MM.1S (cell line): ENCODE measurements at places on chromosomes 12 and 14.

DNA sequence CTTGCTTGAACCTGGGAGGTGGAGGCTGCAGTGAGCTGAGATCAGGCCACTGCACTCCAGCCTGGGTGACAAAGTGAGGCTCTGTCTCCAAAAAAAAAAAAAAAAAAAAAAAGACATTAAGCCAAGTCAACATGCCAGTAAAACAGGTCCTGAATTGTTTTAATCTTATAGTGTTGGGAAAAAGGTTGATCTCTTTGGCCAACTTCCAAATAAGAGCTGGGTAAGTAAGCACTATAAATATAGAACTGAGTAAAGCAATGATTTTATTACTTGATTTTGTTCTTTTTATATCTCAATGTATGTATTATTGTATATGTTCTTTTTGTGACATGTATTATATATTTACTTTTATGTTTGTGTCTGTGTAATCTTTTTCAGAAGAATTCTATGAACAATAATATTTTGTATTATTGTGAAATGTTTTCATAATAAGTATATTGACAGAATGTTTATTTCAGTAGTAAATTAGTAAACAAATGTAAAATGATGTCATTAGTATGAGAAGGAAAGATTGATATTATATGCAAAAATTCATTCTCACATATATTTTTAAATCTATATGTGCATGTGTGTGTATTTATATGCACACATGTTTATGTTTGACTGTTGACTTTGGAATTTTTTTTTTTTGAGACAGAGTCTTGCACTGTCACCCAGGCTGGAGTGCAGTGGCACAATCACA is 9.6 kb upstream of the AKAP6 start:
- DNase-seq, result no peak

- peak; percentile 33 for DNase-seq
These were observed 169.0 kb downstream of the PRIMA1 start for GRCh38 chr14:93619176-93619793.

DNA sequence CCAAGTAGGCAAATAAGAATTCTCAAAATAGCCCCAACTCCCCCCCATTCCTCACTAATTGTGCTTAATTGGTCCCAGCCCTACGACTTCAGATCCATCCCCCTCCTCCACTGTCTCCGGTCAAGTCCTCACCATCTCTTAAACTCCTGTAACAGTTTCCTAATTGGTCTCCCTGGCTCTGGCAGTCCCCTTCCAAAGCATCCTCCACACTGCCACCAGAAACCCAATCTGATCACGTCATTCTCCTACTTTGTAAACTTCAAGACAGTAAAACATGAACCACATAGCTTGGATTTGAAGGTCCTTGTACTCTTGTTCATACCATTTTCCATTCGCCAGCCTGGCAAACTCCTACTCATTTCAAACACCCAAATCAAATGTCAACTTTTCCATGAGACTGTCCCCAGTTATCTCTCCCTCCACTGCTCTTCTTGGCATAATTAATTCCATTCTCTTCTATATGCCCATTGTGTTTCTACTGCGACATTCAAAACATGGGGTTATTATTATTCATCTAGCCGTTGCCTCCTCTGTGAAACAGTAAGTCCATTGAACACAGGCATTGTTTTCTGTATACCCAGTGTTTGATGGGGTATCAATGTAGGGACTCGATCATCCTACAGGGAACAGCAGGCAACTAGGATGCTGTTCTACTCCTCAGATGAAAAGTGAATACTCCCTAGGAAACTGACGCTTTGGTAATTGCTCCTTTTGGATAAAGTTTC is 104.6 kb downstream of the EGLN3 start:
- no peak for DNase-seq

GRCh38 chr12:104680070-104680469 is 223.3 kb downstream of the CHST11 start:
- no peak for DNase-seq

GRCh38 chr12:92786045-92786444 is 83.3 kb downstream of the PLEKHG7 start:
- no peak for DNase-seq

DNA sequence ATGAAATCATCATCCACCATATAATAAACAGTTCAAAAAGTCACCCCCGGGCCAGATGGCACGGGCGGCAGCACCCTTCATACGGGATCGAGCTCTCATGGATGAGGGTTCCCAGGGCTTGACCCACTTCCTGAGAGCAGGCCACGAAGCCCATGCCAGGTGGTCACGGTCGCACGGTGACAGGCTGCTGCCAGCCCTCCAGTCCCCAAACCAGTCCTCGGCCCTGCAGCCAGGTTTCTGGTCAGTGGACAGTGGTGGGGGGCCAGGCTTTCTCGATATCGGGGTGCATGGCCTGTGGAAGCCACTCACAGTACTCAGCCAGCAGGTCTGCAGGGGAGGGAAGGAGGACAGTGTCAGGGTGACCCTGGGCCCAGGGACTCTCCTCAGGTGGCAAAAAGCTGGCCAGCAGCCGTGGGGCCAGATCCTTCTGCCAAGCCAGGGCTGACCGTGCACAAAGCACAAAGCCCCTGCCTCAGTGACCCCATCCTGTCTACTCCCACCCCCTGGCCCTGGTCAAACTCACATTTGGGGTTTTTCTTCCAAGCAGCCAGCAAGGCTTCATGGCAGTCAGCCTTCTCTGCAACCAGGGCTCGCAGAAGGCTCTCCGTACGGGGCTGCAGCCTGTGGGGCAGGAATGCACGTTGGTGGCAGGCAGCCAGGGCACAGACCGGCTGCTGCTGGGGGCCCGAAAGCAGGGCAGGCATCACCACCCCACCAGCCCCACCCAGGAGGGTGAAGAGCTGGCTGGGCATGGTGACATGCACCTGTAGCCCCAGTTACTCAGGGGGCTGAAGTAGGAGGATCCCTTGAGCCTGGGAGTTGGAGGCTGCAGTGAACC is 33.3 kb upstream of the UBC start:
- no peak for DNase-seq

DNA sequence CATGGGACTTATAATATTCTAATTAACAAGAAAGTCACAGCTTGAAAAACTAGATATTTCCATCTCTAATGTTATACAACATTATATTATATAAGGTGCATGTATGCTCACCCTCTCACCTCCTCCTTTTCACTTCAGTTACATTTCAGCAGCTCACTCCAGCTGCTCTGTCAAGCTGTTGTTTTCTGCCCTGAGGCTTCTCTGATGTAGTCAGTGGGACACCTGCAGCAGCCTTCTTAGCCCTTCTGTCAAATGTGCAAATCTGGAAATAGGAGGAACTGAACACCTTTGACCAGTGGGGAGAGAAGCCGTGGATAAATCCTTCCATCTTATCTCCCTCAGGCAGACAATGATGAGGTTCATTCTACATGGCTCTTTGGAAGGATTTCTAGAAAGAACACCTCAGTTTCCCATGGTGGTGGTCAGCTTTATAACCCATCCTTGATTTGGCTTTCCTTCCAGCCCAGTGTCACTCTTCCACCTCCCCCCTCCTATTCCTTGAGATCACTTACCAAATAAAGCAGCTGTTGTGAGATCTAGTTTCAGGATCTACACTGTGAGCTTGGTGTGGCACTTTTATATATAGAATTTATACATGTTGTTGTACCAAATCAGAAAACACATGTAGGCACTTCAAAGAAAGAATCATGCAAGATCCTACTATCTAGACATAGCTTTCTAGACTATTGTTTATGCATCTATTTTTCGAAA is 79.6 kb upstream of the STK38L start:
- DNase-seq, result peak; percentile 85

DNA sequence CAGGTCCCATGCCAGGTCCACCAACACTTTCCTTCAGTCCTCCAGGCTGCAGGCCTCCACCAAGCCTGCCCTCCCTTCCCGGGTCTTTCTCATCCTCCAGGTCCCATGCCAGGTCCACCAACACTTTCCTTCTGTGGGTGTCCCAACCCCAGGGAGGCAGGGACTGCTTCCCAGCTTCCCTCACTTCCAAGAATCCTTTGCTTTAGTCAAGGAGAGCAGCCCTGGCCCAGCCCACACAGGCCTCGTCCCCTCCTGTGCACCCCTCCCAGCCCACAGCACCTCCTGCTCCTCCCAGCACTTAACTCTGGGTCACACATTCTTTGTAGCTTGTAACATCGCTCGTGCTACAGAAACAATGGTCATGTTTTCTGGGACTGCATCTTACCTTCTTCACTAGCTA is 72.9 kb downstream of the TESC start:
- DNase-seq, result no peak

- DNase-seq, result peak; percentile 15
These were observed 37.8 kb downstream of the SLCO1A2 start for GRCh38 chr12:21296751-21297406.

DNA sequence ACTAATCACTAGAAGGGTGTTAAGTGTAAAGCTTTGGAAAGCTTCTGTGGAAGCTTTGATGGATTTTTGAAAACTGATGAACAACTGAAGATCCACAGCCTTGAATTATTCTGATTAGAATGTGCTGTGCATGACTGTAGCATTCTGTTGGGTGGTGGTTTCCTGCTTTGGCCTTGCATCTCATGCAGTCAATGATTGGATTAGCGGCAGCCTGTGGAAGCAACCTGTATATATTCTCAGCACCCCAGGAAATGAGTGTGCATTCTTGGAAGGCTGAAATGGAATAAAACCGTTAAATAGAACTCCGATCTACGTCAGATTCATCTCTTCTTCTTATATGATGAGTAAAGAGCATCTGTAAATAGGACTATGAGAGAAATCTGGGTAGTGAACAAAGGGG is 120.2 kb downstream of the SLC16A7 start:
- no peak for DNase-seq

- no peak for DNase-seq
These were observed 479.7 kb upstream of the TBX3 start for GRCh38 chr12:115163710-115164109.

DNA sequence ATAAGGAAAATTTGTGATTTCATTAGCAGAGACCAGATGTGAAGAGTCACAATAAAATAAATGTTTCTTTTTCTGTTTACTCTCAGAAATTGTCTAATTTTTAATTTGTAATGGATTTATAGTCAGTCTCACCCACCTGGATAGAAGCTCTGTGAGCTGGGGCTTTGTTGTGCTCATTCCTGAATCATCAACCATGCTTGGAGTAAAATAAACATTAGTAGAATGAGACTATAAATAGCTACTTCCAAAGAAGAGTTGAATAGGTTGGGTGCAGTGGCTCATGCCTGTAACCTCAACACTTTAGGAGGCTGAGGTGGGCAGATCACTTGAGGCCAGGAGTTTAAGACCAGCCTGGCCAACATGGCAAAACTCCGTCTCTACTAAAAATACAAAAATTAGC is 185.3 kb upstream of the FBXO33 start:
- DNase-seq, result no peak

DNA sequence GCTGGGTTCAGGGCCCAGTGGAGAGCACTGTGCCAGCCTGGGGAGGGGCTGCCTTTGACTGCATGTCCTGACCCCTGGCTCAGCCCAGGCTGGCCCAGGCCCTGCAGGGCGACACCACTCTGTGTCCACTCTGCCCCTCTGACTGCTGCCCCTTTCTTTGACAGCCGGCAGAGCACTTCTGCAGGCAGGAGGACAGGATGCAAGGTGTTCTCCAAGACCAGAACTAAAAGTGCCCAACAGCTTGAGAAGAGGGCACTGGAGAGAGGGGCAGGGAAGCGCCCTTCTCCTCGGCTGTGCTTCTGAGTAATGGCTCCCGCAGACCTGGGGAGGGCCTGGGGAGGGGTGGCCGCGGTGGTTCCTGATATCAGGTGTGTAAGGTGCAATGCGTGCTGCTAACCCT is 72.7 kb downstream of the WDR20 start:
- DNase-seq, result no peak

DNA sequence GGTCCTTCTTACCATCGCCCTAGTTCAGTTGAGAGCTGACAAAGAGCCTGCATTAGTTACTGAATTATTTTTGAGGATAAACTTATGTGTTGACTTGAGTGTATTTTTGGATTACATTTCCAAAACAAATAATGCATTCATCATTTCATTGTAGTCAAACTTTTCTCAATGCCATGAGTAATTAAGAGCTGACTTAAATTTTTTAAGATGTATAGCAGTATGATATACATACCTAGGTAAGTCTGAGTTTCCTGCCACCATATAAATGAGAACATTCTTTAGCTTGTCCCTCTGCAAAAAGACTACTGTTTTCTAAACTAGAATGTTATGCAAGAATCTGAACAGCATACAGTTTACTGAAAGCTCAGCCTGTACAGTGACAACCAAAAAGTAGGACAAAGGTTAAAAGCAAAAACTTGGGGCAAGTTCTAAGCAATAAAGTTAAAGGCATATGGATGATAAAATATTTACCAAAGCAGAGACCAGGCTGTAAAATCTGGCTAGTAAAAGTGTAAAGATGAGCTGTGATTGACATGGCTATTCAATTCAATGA is 82.1 kb upstream of the FERMT2 start:
- DNase-seq, result no peak

GRCh38 chr12:130714591-130715149 is 1.4 kb downstream of the RIMBP2 start:
- DNase-seq, result no peak
